Hematopoietic multipotent progenitor cell treated with erythropoietin and hydrocortisone succinate and interleukin-3 and kit ligand, for 8 days (in vitro differentiated cells): ENCODE measurements at places on chromosomes 16 and 17.

GRCh38 chr16:67538666-67539101, 10.1 kb downstream of the RIPOR1 start:
- no peak for DNase-seq

GRCh38 chr17:2704031-2704889, 7.3 kb downstream of the CLUH start:
- no peak for DNase-seq

- DNase-seq, result peak; percentile 99
Observed at GRCh38 chr17:40098846-40099618, 1.4 kb downstream of the NR1D1 start.

DNA sequence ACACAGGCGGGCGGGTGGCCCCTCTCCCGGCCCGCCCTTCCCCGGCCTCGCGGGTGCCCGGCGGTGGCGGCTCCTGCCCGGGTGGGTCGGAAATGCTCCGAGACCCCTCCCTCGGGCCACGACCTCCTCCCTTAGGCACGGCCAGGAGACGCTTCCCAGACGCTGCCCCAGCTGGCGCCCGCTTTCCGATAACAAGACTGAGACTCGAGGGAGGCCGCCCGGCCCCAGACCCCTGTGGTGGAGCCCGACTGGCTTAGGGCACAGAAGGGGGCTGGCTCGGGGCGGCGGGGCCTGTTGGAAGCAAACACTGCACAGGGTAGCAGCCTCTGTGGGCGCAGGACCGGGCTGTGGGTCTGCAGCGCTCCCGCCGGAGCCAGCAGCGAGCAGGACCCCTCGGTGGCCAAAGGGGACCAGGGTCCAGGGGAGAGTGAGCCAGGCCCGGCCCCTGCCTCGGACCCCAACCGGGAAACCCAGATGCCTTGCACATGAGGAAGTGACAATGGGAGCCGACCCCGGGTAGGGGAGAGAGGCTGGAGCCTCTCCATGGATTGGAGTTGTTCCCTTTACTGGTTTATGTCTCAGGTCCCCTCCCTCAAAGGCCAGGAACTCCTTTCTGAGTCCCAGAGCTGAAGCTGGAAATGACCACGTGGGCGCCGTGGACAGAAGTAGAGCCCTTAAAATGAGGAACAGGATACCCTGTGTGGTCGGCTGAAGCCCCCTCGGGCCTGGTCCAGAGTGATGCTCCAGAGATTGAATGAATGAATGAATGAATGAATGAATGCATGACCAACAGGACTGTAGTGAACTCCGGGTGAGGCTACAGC, 19.8 kb upstream of the ADCY7 start:
- peak; percentile 37 for DNase-seq

DNA sequence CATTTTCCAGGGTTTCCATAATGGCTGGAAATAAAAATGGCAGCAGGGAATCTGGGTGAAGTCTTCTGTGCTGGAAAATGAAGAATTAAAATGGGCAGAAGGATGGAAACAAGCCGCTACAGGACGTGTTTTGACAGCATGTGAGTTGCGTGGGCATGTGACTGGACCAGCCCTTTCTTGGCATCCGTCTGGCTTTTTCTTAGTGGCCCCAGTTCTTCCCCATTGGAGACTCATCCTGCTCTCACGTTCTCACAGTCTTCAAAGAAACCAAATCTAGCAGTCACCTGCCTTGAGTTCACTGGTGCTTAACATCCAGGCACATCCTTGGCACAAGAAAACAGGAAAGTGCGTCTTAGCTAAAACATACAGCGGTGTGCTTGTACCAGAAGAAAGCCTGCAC, 180.2 kb upstream of the CACNG5 start:
- DNase-seq, result no peak
